ENCODE measurements at places on chromosomes 7 and 10.

DNA sequence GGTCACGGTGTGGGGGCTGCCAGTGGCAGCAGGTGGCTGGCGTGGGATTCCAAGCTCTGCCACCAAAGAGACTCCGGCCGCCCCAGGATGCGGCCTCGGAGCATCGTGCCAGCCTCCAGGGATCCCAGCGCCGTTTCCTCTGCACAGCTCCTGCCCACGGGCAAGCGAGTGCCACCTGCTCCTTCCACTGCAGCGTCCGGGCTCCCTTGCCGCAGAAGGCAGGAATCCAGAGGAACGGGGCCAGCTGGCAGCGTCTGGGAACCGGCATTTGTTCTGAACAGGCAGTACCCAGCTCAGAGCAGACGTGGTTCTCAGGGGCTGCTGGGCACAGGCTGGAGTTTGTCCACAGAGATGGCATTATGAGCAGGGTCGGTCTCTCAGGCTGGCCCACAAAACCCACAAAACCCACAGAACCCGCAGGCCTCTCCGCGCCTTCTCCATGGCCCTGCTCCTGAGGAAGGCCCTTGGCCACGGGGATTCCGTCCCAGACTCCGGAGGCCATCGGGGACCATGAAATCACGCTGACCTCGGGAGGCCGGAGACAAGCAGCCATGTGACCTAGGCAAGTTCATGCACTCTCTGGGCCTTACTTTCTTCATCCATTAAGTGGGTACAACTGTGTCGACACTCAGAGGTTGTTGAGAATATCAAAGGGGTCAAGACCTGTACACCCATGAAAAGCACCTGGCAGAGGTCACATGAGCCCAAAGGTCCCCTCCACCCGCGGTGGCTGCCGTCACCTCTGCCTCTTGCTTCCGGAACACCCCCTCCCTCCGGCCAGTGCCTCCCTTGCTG lies 72.1 kb upstream of the TNRC18 start:
- no peak for DNase-seq

GRCh38 chr7:154843670-154844237 lies 159.2 kb downstream of the PAXIP1 start:
- no peak for DNase-seq

GRCh38 chr7:151140826-151141225 lies 26.7 kb downstream of the GBX1 start:
- DNase-seq, result no peak

DNA sequence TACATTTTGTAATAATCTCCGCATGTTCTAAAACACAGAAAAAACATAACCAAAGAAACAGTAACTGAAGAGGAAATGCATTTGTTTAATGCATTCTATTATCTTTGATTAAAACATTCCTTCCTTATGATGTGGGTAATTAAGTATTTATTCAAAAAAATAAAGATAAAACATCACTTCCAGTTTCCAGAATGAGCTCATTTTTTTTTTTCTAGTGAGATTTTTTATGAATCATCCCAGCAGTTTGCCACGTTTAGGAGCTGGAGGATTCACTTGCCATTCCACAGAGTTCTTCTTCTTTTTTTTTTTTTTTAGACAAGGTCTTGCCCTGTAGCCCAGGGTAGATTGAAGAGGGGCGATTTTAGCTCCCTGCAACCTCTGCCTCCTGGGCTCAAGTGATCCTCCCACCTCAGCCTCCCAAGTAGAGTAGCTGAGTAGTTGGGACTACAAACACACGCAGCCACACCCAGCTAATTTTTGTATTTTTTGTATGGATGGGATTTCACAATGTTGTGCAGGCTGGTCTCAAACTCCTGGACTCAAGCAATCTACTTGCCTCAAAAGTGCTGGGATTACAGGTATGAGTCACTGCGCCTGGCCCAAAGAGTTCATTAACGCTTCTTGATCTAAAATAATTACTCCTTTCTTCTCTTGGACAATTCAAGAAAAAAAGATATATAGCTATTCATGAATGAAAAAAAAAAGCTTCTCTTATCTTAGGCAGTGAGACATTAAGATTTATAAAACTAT lies 177.3 kb downstream of the DKK1 start:
- peak; percentile 51 for DNase-seq

- no peak for DNase-seq
Observed at GRCh38 chr10:43065234-43065633, 11.6 kb upstream of the RET start.

DNA sequence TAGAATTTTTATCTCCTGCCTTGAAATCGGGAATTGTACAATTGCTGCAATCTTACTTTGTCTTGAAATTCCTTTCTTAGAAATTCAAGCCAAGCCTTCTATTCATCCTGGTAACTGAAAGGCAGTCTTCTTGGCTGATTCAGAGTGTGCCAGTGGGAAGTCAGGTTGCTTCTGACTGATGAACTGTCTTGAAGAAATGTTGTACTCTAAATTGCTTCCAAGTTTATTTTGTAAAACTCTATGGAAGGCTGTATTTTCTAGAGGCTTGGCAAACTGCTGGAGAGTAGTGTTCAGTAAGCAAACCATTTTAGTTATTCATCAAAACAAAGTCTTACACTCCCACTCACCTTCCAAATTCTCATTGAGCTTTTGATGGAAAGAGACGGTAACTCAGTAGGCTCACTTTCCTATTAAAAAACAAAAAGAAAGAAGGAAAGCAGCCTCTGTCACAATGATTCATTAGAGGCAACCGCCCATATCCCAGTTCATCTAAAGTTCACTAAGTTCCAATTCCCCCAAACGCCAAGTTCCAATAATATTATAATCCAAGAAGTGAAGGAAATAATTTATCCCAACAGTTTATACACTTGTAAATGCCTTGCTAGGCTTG lies 187.9 kb upstream of the MALRD1 start:
- peak; percentile 3 for DNase-seq

DNA sequence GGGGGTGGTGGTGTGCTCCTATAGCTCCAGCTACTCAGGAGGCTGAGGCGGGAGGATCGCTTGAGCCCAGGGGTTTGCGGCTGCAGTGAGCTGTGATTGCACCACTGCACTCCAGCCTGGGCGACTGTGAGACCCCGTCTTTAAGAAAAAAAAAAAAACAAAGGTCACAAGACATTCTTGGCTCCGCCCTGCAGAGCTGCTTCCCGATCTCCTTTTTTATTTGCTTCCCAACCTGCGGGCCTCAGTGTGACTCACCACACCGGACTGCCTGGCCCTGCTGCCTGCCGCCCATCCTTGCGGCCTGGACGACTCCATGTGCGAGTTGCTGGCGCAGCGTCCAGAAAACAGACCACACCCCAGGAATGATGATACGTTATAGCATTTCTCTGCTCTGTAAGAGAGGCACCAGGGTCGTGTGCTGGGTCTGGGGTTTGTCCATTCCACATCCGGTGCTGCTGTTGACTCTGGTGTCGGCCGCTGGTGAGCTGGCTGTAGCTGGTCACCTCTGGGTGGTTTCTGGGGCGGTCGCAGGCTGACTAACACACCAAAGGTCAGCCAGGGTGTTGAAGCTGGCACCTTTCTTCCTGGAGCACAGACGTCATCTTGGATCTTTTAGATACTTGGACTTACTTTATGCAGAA lies 123.6 kb downstream of the TCF7L2 start:
- peak; percentile 90 for DNase-seq

- no peak for DNase-seq
Observed at GRCh38 chr10:102677331-102678067, 33.2 kb downstream of the TRIM8 start.

- DNase-seq, result peak; percentile 4
Observed at GRCh38 chr10:124123156-124123555, 29.8 kb upstream of the CHST15 start.

- no peak for DNase-seq
Observed at GRCh38 chr10:78744491-78745090, 324.2 kb upstream of the ZMIZ1 start.

DNA sequence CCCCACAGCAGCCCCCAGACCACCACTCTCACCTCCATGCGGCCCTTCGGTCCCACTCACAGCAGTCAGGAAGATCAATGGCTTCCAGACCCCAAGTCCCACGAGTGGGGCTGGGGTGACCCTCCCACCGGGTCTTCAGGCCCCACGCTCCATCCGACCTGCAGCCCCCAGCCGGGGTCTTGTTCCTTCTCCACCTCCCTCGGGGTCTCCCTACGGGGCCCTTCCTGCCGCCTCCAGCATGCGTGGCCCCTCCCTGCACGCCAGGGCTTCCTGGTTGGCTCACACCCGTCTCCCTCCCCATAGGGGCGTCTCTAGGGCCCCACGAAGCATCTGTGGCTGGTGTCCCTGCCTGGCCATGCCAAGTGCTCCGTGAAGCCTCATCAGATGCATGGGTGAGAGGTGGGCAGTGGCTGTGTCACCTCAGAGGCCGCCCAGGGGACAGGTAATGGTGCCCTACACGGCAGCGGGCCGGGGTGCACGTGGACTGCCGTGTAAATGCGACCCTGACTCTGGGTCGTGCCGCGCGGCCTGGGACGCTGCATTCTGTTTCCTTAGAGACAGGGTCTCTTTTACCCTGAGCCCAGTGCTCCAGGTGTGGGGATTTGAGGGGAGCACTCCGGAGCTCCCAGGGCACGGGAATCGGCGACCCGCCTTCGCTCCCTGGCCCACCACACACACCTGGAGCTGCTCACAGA lies 19.9 kb downstream of the ADAP1 start:
- no peak for DNase-seq

GRCh38 chr7:64875658-64876406 lies 27.2 kb upstream of the ZNF273 start:
- DNase-seq, result no peak

DNA sequence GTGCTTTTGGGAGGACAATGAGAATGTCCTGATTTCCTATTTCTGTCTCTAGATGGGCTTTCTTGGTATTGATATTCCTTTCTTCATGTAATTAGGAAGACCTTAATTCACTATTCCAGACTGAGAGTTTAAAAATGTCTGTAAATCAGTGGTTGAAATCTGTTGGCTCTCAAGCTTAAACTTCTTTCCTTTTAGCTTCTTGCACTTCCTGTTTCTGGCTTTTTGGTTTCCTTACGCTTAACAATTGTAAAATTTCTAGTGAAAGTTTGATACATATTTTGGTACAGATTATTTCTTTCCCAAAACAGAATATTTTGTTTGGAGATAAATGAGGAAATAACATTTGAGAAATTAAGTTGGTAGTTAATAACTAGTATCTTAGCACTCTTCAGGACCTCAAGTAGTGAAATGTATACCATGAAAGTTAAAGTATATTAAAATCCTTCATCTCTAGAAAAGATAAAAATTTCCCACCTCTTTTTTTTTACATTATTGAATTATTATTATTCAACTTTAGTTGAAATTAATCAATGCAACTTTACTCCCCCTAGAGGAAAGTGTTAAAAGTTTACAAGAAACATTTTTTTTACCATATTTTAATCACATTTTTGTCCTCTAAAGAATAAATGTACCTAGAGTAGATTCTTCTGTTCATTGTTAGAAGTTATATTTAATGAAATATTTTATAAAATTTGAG lies 137.2 kb downstream of the PHTF2 start:
- no peak for DNase-seq

DNA sequence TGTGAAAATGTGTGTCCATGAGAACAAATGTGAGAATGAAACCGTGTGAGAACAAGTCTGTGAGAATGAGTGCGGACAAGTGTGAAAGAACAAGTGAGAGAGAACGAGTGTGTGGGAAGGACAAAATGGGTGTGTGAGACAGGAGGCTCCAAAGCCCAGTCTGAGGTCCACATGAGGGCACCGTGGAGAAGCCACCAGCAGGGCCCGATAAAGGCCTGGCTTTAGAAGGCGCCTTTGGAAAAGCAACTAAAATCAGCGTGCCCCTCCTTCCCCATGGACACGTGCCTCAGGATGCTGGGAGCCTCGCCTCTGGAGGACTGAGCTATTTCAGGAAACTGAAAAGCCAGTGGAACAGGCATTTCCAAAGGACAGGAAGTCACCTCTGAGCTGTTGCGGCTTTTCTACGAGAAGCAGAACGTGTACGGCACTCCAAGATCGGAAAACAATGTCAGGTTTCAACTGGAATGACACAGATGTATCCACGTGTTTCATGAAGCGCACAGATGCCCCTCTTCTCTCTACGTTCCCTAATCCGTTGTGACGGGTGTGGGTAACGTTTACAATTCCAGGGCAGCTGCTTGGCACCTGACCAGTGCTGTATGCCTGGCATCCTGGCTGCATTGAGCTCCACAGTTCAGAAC lies 46.4 kb downstream of the ESYT2 start:
- DNase-seq, result peak; percentile 20

GRCh38 chr10:113626809-113627355 lies 37.0 kb downstream of the NRAP start:
- no peak for DNase-seq

GRCh38 chr10:17675638-17676037 lies 31.7 kb downstream of the STAM start:
- DNase-seq, result no peak

DNA sequence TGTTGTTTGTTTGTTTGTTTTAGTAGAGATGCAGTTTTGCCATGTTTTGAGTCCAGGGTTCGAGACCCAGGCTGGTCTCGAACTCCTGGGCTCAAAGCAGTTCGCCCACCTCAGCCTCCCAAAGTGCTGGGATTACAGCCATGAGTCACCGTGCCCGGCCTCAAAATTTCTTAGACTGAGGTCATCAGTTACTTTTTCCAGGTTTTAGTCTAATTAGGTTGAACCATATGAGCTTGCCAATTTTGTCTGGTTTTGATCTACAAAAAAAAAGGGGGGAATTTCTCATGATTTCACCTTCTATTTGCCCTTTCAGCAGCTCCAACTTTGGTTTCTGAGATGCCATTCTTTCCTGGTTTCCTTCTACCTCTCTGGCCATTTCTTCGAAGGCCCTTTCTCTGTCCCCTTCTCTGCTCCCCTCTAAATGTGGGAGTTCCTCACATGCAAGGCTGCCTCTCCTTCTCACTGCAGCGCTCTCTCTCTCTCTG lies 5.5 kb downstream of the CUEDC2 start:
- DNase-seq, result peak; percentile 38

GRCh38 chr7:121639705-121640104 lies 233.3 kb upstream of the PTPRZ1 start:
- DNase-seq, result no peak

DNA sequence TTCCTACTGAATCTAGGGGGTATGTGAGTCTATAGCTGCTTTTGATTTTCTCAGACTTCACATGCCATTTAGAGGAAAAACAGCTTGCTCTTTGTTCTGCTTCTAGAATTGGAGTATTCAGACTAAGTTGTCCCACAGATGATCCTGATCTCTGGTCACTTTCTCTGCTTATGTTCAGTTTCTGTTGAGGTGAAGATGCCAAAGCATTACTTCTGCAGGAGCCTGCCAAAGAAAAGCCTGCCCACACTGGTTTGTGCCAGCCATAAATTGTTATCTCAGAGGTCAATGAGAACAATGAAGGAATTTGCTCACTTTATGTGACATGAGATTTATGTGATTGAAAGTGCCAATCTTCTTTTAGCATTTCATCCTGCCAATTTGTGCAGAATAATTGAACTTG lies 163.6 kb downstream of the CDK14 start:
- DNase-seq, result no peak

GRCh38 chr10:62934258-62934657 lies 118.1 kb upstream of the EGR2 start:
- no peak for DNase-seq

- DNase-seq, result peak; percentile 30
Observed at GRCh38 chr7:81692146-81692905, 77.5 kb downstream of the HGF start.

- DNase-seq, result peak; percentile 60
Observed at GRCh38 chr10:51092402-51092801, 18.1 kb downstream of the PRKG1 start.

All from fibroblast of upper back skin (primary cell).